ENCODE measurements at places on chromosomes 12 and 14.
A peak's percentile ranks its signal among the peaks of the same experiment; 100 is the strongest.

- DNase-seq: no peak
Observed at GRCh38 chr14:92389598-92390158, 66.7 kb downstream of the SLC24A4 start.

GRCh38 chr12:2582631-2583030 lies 212.1 kb upstream of the FKBP4 start:
- DNase-seq: no peak

DNA sequence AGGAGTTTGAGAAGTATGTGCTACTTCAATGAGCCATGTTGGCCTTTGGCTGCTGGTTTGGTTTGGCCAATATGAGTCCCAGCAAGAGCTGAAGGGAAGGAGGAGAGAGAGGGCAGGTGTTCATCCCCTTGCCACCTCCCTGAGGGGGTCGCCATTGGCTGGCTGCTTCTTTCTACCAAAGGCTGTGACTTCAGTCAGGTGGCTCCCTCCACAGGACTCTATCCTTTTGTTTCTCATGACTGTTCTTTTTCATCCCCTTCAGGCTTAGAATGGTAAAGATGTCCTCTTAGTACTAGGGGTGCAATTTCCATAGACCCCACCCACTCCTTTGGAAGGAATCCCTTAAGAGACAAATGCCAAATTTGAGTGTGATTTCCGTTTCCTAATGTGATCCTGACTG lies 31.2 kb upstream of the OTOGL start:
- no peak for DNase-seq

DNA sequence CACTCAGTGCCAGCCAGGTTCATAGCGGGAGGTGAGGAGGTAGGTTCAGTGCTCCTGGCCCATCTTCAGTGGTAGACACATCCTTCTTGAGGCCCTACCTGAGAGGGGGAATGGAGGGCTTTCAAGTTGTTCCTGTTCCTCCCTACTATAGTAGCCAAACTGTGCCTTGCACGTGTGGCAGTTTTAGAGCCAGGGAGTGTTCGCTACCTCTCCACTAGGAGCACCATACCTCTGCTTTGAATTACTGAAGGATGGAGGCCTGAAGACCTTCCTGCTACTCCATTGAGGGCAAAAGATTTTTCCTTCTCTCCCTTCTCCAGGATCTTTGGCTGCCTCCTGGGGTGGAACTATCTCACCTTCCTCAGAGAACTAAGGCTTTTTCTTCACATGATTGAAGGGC lies 5.9 kb upstream of the ALG10 start:
- no peak for DNase-seq

- no peak for DNase-seq
Observed at GRCh38 chr14:96268431-96269358, 12.7 kb downstream of the BDKRB1 start.

- DNase-seq: no peak
Observed at GRCh38 chr14:90809530-90810312, 6.5 kb downstream of the TTC7B start.

GRCh38 chr12:26692407-26692806 lies 140.6 kb downstream of the ITPR2 start:
- DNase-seq: no peak

DNA sequence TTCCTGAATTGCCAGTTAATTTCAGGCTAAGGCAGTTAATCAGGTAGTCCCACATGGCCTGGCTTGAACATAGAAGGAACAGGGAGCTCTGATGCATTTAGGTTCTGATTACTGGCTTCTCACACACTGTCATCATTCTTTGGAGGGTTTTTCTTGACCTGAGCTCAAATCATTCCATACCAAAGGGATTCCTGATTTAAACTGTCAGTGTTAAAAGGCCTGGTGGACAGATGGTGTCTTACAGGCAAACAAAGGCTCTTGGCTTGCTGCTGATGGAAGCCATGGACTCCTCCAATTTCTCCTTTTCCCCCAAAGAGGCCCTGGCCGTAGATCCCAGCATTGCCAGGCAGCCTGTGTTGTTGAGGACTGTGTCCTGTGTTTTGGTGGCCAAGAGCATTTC lies 30.2 kb downstream of the CACNA1C start:
- no peak for DNase-seq

GRCh38 chr14:59428581-59429012 lies 36.6 kb downstream of the GPR135 start:
- DNase-seq: no peak

DNA sequence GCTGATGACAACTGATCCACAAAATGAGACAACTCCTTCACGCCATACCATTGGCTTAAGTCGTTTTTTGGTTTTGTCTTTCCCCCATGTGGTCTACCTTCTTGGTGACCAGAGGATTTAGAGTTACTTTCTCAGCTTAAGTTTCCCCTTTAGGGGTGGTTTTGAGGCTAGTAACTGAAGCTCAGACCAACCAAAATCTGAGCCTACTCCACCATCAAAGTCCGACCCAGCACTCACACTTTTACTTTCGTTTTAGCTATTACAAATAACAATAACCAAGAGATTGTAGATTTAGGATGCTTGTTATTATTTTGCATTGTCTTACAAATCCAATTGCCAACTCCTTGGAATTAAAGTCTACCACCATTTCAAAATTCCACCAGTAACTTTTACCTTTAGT lies 130.6 kb upstream of the MDM1 start:
- DNase-seq: no peak

- DNase-seq: no peak
Observed at GRCh38 chr12:19904819-19905218, 463.5 kb upstream of the PDE3A start.

GRCh38 chr14:98819132-98819866 lies 452.7 kb downstream of the BCL11B start:
- DNase-seq: no peak

DNA sequence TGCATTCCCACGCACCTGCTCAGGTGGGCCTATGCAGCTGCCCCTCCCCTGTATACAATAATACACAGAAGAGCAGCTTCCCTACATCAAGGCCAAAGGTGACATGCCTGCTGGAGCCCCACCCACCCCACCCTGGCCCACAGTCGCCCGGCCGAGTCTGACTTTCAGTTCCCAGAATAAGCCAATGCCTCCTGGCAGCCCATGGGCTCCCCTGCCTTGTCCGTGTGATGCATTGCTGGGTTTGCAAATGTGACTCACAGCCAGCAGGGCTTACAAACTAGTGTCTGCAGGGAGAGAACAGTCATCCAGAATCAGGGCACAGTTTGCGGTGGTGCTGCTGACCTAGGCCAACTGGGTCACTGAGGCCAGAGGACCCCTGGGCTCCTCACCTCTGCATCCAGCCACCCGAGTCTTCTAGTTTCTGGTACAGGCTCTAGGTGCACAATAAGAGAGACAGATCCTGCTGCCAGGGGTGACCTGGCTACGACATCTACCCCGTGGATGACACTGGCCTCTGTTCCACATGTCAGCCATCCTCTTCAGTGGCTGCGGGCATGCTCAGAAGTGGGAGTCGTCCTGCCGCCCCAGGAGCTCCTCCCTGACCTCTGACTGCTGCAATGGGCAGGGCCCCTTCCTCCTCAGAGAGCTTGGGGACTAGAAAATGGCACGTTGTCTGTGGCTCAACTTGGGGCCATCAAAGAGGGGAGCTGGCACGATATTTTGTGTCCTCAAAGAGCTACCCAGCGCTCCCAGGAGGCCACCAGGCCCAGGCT lies 84.5 kb downstream of the CHGA start:
- no peak for DNase-seq

DNA sequence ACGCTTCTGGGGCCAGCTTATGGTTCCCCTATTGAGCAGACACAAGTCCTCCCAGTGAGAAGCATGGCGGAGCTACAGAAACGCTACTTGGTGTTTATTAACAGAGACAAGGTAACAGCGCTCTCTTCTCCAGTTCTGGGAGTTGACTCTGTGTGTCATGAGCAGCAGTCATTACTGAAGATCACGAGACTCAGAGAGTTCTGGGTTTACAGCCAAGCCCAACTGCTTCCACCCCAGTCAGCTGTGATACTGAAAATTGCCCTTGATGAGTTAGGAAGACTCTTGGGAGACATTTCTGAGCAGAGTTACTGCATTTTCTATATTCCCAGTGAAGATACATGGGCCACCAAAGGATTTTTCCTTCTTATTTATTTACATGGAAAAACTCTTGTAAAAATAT lies 48.6 kb downstream of the CFAP251 start:
- DNase-seq: no peak

GRCh38 chr14:103897075-103897947 lies 30.9 kb upstream of the TDRD9 start:
- no peak for DNase-seq

GRCh38 chr14:103867523-103867953 lies 20.2 kb upstream of the PPP1R13B start:
- DNase-seq: no peak

DNA sequence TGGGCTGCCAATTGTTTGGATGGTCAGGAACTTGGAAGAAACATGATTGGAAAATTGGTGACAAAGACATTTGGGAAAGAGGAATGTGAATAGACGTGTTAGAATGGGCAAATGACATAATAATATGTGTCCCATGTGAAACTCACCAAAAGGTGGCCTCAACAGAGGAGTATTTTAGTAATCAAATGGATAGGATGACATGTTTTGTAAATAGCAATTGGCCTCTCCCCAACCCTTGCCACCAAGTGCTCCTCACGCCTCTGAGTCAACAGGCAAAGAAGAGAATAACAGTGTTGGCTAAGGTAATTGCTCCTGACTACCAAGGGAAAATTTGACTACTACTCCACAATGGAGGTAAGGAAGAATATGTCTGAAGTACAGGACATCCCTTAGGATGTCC lies 81.4 kb downstream of the ATXN7L3B start:
- no peak for DNase-seq

DNA sequence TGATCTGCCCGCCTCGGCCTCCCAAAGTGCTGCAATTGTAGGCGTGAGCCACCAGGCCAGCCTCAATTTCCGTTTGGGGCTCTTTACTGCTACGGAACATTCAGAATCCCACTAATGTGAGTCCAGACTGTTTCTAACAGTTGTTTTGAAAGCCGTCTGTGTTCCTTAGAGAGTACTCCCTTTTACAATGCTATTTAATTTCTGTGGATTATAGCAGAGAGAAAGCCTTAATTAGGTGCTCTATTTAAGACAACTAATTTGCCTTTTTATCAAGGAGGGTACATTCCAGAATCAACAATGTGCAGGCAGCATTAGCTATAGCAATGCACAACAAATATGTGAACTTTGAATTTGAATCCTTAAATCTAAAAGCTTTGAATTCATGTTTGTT lies 2.8 kb upstream of the SAV1 start:
- DNase-seq: no peak

- DNase-seq: no peak
Observed at GRCh38 chr14:29927376-29928116, at the start of gene PRKD1. Gene PRKD1, minus strand, starts transcription at chr14:29927847.

DNA sequence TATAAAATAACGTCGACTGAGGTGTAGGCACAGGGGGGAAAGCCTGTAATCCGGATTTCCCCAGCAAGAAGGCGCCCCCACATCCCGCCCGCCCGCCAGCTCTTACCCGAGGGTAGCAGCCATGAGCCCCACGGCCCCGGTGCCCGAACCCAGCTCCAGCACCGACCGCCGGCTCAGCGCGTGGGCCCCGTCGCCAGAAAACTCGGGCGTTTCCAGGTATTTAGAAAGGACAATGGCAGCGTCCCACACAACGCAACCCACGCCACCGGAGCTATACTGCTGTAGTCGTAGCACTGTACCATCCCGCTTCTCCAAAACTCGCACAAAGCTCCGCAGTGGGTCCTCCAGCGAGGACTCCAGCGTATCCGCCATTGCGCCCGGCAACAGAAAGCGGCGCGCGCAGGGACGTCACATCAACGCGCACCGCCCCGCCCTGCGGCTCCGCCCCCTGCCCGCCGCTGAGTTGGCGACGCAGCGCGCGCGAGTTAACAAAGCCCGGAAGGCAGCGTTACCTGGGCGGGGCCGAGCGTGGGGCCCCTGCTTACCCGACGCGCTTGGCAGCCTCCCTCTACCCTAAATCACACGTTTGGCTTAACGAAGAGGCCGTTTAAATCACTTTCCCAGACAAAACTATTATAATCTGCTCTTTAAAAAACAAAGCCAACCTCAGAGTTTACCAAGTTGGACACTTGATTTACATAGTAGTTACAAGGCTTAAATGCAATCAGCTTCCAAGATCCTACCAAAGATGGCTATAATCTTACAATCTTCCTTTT lies at the start of gene VCPKMT:
VCPKMT (minus strand) TSS at position 392 of the 776 bp plus-strand sequence; CDS start at position 372, 20 bp downstream.
- DNase-seq: peak; percentile 97

GRCh38 chr14:72883961-72884360 lies 9.9 kb downstream of the DPF3 start:
- no peak for DNase-seq

DNA sequence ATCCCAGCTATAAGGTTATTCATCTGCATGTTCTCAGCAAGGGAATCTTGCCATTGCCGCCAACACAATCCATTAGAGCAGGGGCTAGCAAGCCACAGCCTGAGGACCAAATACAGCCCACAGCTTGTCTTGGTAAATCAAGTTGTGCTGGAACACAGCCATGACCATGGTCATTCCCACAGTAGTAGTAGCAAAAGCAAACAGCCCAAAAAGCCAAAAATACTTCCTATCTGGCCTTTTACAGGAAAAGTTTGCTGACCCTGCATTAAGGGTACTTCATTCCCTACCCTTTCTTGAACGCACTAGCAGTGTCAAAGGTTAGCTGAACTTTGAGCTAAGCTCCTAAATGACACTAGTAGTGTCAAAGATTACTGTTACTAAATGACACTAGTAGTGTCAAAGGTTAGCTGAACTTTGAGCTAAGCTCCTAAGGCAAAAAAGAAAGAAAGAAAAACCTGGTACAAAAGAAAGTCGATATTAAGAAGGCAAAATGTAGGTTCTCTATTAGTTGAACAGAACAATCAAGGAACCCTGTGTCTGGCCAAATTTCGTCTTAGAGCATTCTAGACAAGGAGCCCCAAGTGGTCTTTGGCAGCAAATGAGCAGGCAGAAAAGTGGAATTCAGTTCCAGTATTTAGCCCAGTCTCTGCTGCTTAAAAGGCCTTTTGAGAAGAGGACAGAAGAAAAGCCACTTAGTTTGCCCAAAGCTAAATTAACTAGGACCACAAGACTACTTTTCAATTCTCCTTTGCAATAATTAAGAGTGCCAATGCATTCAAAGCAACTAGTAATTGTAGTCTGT lies 67.7 kb downstream of the NT5DC3 start:
- DNase-seq: no peak

- no peak for DNase-seq
Observed at GRCh38 chr14:95255487-95255886, 64.2 kb downstream of the CLMN start.

GRCh38 chr14:21840765-21841164 lies 167.1 kb upstream of the OR4E1 start:
- DNase-seq: no peak

DNA sequence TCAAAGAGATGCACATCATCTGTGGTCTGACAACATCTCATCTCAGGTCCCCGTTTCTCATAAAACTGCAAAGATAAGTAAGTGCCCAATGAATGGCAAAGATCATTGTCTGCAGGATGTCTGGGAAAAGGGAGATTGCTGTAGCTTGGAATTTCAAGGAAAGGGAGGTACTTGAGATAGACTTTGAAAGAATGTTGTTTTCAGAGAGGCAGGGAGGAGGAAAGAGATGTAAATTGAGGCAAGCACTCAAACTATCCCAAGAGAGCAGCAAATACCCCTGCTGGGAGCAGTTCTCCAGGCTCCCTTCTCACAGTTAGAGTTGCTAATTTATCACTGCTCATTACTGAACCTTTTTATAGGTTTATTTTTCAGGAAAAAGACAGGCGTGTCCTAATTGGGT lies 107.1 kb downstream of the MYRFL start:
- DNase-seq: no peak

Measured in stimulated activated CD4-positive, alpha-beta T cell treated with anti-CD3 and anti-CD28 coated beads, Interleukin-12 subunit alpha, Interleukin-12 subunit beta, amount 100 ng/mL, for 4 hours (primary cell).